ENCODE measurements at places on chromosomes 11 and 22.

DNA sequence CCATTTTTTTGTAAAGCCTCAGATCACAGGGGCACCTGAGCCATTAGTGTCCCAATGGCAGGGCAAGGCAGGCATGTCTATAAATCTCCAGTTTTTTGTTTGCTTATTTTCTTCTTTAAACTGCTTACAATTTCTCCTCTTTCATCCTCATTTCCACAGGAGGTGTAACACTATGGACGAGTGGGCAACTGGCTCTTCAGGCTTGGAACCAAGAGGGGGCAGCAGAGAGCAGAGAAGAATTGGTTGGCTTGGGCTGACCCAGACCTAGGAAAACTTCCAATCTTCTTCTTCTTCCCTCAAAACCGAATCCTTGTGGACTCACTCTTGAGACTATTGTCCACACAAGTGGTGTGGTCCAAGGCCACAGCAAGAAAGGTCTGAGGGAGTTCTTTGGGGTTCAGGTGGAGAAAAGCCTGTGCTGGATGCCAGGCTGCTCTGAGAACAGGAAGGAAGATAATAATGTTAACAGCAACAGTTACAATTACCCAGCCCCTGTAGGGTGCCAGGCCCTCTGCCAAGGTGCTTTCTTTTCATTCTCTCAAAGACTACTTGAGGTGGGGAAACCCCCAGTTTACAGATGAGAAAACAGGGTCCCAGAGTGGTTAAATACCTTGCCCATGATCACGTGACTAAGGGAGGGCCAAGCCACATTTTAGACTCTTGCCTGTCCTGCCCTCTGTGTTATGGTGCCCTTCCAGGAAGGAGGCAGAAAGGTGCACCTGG is 70.7 kb upstream of the E2F8 start:
- no peak for DNase-seq

DNA sequence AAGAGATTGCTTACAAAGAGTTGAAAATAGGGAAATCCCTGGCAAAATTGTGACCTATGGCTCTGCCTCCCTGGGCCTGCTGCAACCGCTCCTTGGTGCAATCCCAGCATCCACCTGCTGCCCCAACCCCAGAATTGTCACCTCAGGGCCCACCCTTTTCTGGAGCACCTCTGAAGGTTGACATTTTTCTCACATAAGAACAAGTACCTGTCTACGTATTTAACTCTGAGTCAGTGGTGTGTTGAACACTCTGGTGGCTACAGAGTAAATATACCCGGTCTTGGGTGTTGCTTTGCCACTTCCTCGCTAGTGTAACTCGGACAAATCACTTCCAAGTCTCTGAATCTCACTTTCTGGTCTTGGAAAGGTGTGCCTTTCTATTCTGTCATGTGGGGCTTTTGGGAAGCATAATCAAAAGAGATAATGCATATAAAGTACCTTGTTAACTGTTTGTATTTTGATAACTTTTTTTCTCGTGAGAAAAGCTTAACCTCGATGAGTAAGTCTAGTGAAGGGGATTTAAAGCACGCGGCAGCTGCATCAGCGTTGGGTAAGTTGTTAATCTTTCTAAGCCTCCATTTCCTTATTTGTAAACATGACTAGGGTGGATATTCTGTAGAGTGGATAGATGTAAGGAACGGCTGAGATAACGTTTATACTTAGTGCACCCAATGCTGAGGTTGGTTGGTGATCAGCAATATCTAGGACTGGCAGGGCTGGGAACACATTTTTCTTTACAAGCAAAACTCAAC is 881.2 kb downstream of the OPCML start:
- no peak for DNase-seq

- DNase-seq = peak; percentile 37
Measured at GRCh38 chr11:833114-833791, 501 bp downstream of the CD151 start.

GRCh38 chr11:79461666-79462645 is 21.1 kb upstream of the TENM4 start:
- DNase-seq = no peak

DNA sequence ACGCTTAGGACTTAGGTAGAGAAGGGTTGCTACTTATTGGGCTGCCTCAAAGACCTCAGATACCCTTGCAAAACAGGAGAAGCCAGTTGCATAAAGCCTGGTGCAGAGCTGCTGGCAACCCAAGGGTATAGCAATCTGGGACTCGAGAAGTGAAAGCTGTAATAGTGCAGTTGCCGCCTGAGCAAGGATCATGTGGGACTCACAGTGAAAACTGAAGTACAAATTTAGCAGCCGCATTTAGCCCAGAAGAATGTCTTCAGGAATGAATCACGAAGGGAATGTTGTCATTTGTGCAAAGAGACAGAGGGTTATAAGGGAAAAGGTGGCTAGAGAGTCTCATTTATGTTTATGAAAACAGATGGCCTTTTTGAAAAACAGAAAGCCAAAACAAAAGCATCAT is 267.2 kb downstream of the TENM4 start:
- no peak for DNase-seq

DNA sequence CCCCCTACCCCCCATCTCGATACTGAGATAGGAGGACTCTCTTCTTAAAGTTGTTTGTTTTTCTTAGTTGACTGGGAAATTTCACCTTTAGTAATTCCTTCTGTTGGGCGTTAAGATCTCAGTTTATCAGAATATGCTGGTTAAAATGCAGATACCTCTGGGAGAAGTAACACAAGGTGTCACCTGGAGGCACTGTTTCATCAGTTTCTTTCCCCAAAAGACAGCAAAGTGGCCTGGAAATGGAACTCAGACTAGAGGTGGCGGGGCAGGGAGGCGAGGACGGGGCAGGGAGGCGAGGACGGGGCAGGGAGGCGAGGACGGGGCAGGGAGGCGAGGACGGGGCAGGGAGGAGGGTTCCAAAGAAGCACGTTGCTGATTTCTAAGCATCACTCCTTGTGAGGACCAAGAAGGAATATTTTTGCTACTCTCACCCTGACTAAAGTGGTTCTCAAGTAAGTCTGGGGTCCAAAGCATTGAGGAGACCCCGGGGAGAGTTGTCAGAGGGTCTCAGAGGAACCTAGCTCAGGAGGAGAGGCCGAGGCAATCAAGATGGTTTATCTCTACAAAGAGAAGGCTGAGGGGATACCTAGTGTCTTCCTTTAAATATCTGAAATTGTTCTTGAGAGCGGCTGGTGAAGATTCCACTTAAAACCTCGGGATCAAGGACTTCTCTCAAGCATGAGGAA is 147.0 kb upstream of the B3GAT1 start:
- DNase-seq = no peak

GRCh38 chr11:2348986-2349385 is 28.1 kb upstream of the CD81 start:
- no peak for DNase-seq

DNA sequence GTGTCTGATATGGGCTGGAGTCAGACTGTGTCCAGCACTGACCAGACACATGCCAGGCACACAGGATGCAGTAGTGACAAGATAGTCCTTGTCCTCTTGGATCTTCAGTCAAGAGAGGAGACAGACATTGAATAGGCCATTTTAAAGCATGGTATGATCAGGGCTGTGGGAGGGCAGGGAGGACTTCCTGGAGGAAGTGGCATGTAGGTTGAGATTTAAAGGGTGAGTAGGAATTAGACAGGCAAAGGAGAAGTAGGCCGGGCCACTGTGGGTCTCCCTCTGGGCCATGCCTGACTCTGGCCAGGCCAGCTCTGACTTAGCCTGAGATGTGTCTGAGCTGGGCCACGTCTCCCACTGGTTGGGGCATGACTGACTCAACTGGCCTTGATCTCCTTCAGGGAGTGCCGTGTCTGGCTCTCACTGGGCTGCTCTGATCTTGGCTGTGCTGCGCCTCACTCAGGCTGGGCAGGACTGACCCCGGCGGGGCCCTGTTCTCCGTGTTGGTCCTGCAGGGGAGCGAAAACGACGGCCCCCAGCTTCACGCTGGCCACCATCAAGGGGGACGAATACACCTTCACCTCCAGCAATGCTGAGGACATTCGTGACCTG is 71.2 kb downstream of the MYO7A start:
- DNase-seq = no peak

DNA sequence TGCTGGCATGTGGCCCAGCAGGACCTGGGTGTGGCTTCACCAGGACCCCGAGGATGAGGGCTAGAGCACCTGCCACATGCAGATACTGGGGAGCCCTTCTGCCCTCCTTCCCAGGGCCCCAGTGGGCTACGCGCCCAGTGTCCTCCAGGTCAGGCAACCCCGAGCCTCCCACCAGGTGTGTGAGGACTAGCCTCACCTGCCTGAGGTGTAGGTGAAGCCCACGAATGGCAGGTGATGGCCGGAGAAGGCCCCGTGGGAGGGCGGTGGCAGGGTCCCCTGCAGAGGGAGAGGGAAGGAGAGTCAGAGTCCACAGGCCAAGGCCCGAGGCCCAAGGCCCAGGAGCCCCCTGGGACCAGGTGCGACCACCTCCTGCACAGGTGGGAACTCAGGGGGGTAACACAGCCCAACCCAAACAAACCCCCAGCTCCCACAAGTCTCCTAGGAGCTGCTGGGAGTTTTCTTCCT is 6.5 kb downstream of the CDC42BPG start:
- no peak for DNase-seq
